ENCODE measurements at places on chromosomes 2 and 18.

GRCh38 chr18:62152844-62153243, 34.0 kb downstream of the PIGN start:
- DNase-seq, result no peak

DNA sequence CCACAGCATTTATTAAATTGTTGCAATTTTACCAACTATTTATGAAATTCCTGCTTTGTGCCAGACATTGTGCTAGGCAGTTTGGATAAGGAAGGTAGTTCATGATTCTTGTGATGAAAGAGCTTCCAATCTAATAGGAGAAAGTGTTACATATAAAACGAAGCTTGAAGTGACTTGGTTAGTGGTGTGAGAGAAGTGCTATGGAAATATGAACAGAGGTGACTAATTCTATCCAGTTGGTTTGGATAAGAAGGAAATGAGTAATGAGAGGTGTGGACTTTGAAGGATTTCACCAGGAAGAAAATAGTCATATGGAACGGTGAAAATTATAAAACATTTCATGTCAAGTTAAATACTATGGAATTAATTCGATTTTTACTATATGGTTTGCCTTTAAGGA, 48.6 kb downstream of the EML6 start:
- no peak for DNase-seq

- DNase-seq, result no peak
Observed at GRCh38 chr2:118059919-118060478, 28.3 kb upstream of the INSIG2 start.

- no peak for DNase-seq
Observed at GRCh38 chr2:57536535-57537231, 509.9 kb upstream of the VRK2 start.

GRCh38 chr2:241116606-241117560, 14.8 kb upstream of the MTERF4 start:
- no peak for DNase-seq
